AG09309 (cell line): ENCODE measurements at places on chromosomes 12 and 14.

- DNase-seq: peak; percentile 63
Observed at GRCh38 chr12:117863002-117863709, 105.6 kb downstream of the KSR2 start.

DNA sequence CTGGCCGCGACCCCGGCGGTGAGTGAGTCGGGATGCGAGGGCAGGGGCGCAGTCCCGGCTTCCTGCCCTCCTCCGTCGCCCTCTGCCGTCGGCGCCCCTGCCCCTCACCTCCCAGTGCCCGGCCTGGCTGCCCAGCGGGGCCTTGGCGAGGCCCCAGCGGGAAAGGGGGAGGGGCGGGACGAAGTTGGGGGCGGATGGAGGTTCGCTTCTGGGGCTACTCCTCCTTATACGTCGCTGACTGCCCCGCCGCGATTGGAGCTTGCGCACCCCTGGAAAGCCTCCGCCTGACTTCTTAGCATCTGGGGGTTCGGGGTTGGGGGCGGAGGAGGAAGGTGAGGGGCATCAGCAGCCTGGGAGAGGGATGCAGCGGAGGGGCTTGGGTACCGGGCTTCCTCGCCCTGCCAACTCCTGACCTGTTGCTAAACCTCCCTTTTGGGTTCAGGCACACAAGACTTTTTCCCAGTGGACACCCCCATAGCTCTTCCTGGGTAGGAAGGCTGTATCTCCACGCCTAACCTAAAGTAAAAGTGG, 406 bp downstream of the TMEM263 start:
- DNase-seq: no peak

- no peak for DNase-seq
Observed at GRCh38 chr12:48285751-48286650, 64.7 kb downstream of the ZNF641 start.

DNA sequence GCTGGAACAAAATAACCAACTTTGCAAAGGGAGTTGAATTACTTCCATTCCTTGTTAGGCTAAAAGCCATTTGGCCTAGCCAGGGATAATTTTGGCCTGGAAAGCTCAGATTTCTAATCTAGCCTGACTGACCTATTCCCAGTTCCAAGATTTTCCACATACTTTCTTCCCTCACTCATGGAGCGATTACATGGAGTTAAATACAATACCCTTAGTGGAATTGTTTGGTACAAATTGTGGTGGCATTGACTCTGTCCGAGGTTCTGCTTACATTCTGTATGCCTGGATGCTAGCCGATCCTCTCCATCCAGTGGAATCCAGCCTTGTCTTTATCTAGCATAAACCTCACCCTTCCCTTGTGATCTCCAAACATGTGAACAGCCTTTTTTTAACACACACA, 965.1 kb downstream of the DIO2 start:
- DNase-seq: no peak

- DNase-seq: no peak
Observed at GRCh38 chr14:59829469-59830337, 40.9 kb downstream of the RTN1 start.

- DNase-seq: no peak
Observed at GRCh38 chr12:12964255-12964654, 12.3 kb upstream of the GPRC5D start.

GRCh38 chr12:26519462-26519861, 313.5 kb downstream of the ITPR2 start:
- no peak for DNase-seq

DNA sequence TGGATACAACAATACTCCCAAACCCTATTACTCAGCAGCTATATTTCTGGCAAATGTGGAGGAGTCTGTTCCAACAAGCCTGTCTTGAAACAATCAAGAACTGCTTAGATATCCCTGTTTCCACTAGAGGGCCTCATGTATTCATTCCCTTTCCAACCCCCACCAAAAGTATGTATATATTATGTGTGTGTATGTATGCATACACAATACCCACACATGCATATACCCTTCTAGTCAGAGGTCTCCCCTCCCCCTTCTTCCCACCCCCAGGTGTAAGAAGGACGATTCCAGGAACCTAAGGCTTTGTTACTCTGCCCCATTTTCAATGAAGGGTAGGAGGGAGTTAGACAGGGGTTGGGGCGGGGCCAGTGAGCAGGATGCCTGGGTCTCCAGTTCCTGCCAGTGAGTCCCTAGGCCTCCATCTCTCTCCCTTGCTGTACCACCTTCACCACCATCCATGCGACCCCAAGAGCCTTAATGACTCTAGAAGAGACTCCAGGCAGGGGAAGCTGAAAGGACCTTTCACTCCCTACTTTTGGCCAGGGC, at the start of gene DGKA:
TSS of gene DGKA (plus strand) at position 392 of the 546 bp plus-strand sequence. CDS start 5,342 bp downstream, outside the sequence.
- no peak for DNase-seq

DNA sequence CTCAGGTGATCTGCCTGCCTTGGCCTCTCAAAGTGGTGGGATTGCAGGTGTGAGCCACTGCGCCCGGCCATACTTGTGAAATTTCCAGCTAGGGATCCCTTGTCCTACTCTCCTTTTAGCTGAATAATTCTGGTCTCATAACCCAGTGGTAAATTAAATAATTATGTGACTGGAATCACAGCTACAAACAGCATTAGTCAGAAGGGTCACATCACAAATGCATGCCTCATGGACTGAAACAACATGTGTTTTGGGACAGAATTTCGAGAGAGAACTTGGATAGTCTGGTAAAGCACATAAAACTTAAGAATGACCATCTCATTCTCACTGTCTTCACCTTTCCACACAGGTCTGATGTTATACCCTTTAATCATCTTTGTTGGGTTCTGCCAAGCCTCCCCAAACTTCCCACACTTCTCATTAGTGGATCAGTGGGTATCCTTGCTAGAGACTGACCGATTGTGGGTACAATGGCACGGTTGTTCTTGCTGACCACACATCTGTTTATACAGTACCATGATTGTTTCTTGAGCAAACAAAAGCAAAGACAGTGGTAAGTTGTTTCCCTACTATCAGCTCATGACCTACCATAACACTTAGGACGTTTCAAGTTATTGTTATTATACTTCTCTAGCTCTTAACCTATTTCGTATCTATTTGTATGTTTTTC, 5.1 kb downstream of the GPRC5D start:
- DNase-seq: no peak
